GM12892 (cell line): ENCODE measurements at places on chromosomes 5 and 9.

DNA sequence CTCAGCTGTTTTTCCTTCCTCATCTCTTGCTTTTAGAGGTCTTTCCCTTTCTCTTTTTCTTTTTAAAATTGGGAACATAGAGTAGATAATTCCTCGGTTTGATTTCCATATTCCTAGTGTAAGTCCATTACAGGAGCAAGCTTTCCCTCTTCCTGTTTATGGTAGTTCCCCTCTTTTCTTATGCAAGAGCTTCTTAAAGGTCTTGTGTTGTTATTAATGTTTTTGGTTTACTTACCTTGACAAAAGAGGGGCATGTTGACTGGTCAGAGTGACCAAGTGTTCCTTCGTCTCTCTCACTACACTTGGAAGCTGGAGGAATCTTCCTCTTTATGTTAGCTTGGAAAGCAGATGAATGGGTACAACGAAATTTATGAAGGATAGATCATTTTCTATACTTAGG lies 8.3 kb downstream of the ATG10 start:
- no peak for DNase-seq

DNA sequence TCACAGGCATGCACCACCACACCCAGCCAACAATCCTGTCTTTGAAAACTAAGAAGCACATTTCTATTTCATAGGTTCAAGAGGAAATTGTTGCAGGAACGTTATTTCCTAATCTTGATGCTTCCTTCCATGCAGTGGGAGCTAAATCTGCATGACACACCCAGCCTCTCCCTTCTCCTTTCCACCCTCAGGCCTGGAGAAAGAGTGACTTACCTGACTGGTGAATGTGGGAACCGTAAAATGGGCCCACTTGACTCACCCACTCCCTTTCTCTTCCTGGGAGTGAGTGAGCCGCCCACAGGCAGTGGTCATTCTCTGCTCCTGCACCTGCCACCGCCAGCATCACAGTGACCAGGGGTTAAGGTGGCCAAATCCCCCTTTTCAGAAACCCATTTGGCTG lies 78.2 kb downstream of the C9orf50 start:
- DNase-seq: no peak

- no peak for DNase-seq
These were observed 4.3 kb downstream of the SH3GLB2 start for GRCh38 chr9:129023908-129024233.

DNA sequence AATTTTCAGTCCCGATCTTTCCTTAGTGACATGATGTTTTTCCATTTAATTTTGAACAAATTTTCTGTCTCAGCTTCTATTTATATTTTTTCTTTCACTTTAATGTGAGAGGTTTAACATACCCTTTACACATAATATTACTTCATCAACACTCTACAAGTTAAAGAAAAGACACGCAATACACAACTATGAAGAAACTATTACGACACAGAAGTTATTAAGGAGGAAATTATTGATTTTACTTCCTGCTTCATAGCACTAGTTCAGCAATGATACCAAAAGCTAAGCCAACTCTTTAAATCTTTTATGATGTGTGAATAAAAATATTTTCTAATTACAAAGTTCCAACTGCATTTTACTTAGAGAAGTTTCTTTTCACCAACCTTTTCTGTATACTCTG lies 432.3 kb upstream of the DAB2 start:
- no peak for DNase-seq

DNA sequence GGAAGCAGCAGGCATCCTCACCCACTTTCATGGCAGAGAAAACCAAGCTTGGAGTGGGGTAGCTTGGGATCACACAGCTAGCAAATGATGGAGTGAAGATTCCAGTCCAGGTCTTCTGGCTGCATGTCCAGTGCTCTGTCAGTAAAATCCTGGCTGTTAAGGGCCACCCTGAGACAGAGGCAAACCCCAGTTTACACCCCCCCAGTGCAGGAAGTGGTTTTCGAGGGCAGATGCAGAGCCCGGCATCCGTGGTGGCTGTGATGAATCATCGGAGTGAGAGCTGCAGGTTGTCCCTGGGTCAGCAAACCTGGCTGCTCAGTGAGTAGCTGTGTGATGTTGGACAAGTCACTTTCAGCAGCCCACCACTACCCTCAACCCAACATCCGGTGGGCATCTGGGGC lies 115.4 kb downstream of the RGS3 start:
- DNase-seq: peak; percentile 91

- DNase-seq: no peak
These were observed 7.3 kb downstream of the CRHBP start for GRCh38 chr5:76960004-76960625.

GRCh38 chr5:170361116-170361515 lies 28.1 kb downstream of the KCNMB1 start:
- DNase-seq: no peak

DNA sequence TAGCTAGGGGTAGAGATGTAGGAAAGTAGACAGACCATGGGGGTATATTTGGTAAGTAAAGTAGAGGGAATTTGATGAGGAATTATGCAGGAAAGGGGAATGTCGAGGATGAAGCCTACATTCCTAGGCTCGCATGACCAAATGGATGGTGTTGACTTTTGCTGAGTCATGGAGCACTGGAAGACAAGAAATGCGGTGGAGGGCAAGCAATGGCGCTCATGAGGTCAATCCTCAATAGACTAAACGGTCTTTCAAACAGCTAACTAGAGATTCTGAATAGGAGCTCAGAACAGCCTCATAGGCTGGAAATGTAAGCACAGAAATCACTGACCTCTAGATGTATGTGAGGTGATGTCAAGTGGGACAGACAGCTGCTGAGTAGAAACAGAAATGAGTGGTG lies 50.7 kb upstream of the FST start:
- DNase-seq: no peak

- no peak for DNase-seq
These were observed 112.5 kb downstream of the RICTOR start for GRCh38 chr5:38961691-38962090.

DNA sequence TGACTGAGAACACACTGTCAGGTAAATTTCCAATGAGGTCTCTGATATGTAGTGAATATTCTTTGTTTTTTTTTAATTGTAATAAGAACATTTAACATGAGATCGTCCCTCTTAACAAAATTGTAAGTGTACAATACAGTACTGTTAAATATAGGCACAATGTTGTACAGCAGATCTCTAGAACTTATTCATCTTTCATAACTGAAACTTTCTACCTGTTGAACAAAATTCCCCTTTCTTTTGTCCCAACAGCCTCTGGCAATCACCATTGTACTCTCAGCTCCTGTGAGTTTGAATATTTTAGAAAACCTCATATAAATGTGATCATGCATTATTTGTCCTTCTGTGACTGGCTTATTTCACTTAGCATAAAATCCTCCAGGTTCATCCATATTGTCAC lies 10.6 kb upstream of the PRLR start:
- no peak for DNase-seq

GRCh38 chr9:8863886-8864544 lies 1064.4 kb upstream of the DMAC1 start:
- DNase-seq: no peak

GRCh38 chr5:150816946-150817345 lies 29.4 kb upstream of the IRGM start:
- no peak for DNase-seq

DNA sequence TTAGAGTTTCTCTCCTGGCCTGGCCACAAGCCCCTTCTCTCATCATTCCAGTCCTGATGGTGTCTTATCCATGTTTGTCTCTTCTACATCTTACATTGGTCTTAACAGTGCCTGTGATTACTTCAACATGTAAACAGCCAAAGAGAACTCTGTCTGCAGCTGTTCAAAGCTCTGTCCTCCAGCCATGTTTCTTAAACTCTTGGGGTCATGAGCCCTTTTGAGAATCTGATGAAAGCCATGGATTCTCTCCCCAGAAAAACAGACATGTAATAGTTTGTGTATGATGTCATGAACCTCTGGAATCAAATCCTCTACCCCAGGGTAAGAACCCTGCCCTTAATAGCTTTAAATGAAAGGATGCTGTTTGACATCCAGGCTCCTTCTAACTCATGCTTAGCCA lies 30.1 kb downstream of the MAMDC2 start:
- DNase-seq: no peak

- no peak for DNase-seq
These were observed 690.9 kb downstream of the ISL1 start for GRCh38 chr5:52073993-52074689.

GRCh38 chr5:60945813-60946187 lies 795 bp downstream of the NDUFAF2 start:
- no peak for DNase-seq

- DNase-seq: no peak
These were observed 68.3 kb downstream of the ADAMTS2 start for GRCh38 chr5:179276838-179277395.

DNA sequence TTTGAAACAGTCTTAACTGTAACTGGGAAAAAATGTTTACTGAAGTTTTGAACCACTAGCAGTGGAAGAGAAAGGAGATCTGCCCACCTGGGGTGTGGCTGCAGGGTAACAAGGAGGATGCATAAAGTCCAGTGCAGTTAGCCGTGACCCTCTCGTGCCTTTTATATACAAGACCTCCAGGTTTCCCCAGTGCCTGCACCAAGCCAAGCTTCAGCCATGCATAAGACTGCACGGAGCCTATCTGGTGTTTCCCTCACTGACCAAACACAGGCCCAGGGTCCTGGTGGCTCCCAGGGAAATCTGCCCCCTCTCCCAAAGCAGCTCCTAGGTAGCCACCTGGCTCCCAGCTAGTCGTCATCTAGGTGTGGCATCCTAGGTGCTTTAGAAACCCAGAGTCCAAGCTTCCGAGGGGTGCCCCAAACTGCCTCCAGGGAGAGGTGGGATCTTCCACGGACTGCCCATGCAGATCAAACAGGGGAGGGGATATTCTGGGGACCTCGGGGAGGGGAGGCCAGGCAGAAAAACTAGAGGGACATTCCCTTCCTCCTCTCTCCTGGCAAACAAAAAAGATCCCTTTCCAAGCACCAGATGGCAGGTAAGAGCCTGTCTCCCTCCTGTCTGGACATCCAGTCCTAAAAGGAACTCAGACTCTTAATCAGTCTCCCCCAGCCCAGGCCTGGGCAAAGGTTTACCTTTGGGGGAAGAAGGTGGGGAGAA lies 2.7 kb downstream of the SHB start:
- no peak for DNase-seq

GRCh38 chr9:20144197-20144596 lies 355.4 kb upstream of the SLC24A2 start:
- no peak for DNase-seq

GRCh38 chr5:171882118-171882517 lies 96.5 kb downstream of the SMIM23 start:
- DNase-seq: no peak

DNA sequence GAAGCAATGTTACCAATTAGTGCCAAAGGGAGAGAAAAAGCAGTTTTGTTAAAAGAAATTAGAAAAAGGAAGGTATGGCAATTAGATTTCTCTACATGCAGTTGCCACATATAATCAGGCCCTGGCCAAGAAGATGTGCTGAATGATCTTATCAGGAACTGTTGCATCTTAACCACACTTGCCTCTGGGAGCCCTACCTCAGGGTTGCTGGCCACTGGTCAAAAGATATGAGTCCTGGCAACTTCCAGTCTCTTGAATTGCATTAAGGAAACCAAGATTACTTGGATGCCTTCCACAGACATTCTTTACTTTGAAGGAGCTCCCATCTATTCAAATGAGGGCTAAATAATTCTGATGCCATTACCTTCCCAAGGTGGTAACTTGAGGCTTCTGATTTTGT lies 60.4 kb downstream of the TNC start:
- DNase-seq: no peak

DNA sequence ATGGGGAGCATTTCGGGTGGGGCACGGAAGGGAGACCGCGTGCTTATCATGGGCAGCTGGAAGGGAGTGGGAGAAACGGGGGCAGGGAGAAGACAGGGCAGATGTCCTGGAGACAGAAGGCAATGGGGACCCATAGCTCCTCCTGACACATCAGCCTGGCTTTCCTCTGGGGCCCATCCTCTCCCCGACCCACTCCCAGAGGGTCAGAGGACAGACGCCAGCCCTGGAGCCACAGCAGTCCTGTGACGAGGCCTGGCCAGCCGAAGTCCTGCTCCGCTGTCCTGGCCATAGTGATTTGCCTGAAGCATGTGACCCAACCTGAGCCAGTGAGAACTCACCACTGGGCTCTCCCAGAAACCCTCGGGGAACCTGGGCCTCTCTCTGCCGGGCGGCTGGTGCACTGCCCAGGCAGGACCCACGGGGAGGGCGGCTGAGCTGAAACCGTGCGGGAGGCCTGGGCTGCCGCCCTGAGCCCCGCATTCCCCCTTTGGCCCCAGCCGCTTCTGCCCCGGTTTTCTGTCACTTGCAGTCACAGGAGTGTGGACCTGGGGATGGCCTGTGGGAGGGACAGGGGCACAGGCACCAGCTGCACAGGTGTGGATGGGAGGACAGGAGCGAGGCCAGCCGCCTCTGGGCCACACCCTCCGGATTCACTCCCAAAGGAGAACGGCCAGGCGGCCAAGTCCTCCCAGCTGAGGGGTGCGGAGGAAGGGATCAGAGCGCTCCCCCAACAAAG lies 19.8 kb downstream of the ADAMTS2 start:
- DNase-seq: no peak

- peak; percentile 23 for DNase-seq
These were observed 1.8 kb downstream of the PTGER4 start for GRCh38 chr5:40681363-40682153.

- DNase-seq: peak; percentile 9
These were observed 14.0 kb downstream of the OLFML2A start for GRCh38 chr9:124790801-124791505.

DNA sequence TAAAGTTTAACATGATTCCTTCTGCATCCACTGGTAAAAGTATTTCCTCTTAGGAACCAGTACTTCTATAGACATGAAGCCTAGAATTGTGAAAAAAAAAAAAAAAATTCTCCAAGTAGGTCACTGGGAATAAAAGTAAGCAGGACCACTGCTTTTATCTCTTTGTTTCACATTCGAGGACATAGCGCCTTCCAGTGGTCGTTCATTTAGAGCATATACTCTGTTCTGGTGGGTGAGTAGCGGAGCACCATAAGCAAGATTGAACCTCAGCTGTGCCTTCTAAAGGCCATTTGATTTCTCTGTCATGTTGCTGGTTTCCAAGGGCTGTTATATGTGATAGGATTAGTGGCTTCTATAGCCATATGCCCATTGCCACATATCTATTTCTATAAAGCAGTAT lies 393.1 kb downstream of the TMEM232 start:
- no peak for DNase-seq

- no peak for DNase-seq
These were observed 344.5 kb downstream of the PRR16 start for GRCh38 chr5:120808606-120809005.

DNA sequence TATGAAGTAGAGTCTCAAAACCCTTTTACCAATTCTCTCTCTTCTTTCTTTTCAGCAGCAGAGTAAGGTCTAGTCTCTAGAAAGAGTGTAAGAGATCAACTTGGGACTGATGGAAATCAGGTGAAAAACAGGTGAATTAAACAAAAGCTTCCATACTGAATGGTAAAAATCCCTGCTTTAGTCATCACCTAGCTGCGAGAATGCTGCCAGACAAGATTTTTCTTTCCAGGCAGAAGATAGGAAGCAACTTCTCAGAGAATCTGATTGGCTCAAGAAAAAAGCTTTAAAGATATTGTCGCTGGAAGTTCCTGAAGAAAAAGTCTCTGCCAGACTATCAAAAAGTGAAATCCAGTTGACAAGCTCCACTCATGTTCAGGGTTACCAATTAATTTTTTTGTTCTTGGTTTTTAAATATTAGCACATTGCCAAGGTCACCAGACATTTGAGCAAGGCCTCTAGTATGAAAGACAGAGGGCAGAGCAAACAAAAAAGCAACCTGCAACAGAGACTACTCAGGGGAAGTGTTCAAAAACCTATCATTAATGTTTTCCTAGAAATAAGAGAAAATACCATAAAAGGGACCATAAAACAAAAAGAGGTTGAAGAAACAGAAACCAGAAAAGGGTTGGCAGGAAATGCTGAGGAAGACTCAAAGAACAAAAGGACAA lies 9.3 kb downstream of the CDO1 start:
- no peak for DNase-seq

GRCh38 chr5:32687499-32687831 lies 23.7 kb upstream of the NPR3 start:
- no peak for DNase-seq
